ENCODE measurements at places on chromosomes 12 and 14.

- DNase-seq, result peak; percentile 90
These were observed 130.1 kb downstream of the SPTSSA start for GRCh38 chr14:34331728-34332623.

- DNase-seq, result peak; percentile 87
These were observed 18.0 kb downstream of the TNFAIP2 start for GRCh38 chr14:103141117-103141796.

DNA sequence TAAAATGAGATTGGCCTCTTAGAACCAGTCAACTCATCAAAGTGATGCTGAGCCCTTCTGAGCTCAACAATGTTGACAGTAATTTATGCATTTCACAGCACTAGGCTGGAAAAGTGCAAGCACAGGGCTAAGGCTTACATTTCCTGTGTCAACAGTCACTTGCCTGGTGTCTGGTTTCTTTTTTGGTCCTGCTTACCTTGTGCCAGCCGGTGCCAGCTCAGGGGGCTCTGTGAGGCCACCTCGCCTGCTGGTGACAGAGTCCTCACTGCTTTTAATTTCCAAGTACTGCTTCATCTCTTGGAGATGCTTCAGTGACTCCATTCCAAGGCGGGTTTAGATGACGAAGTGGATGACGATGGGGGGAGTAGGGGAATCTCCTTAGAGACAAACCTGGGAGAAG, 53.1 kb upstream of the KCNA1 start:
- no peak for DNase-seq

DNA sequence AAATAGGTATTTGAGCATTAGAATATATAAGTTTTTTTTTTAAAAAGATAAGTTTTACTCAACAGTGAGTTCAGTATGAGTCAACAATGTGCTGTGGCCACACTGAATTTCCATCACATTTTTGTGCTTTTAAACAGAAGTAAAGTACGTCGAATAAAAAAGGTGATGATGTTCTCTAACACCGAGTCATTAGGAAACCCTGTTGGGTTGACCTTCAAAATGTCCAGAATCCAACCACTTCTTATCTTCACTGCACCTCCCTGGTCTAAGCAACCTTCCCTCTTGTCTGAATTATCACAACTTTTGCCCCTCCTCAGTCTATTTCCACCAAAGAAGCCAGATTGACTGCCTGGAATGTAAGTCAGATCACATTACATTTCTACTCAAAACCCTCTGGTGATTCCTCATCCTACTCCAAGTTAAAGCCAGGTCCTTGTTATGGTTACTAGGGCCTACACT, 43.0 kb upstream of the SYCP3 start:
- no peak for DNase-seq

- DNase-seq, result no peak
These were observed 461 bp downstream of the SLC8A3 start for GRCh38 chr14:70188322-70188658.

- no peak for DNase-seq
These were observed 52.1 kb downstream of the DRAM1 start for GRCh38 chr12:101929365-101930041.

- DNase-seq, result peak; percentile 91
These were observed 274.7 kb downstream of the DAD1 start for GRCh38 chr14:22314183-22314820.

- DNase-seq, result no peak
These were observed 393.2 kb downstream of the TMEM121 start for GRCh38 chr14:105919458-105920150.

GRCh38 chr14:71533390-71533789, 398.8 kb upstream of the RGS6 start:
- DNase-seq, result no peak

DNA sequence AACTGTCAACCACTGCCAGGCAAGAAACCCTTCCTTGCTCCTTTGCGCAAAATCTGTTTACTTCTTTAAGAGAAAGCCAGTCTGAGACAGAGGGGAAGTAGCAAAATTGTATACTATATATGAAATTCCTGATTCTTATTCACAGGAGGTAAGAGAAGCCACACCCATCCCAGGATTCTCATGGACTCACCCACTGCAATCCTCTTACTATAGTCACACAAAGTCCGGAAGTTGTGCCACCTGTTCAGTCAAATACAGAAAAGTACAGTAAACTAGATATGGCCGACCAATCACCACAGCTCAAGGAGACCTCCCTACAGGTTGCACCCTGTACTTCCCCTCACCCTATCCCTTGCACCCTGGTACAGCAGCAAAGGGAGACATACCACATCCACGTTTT, 2.9 kb downstream of the PRMT5 start:
- no peak for DNase-seq

- DNase-seq, result no peak
These were observed 199.8 kb upstream of the RBM19 start for GRCh38 chr12:114165921-114166320.

DNA sequence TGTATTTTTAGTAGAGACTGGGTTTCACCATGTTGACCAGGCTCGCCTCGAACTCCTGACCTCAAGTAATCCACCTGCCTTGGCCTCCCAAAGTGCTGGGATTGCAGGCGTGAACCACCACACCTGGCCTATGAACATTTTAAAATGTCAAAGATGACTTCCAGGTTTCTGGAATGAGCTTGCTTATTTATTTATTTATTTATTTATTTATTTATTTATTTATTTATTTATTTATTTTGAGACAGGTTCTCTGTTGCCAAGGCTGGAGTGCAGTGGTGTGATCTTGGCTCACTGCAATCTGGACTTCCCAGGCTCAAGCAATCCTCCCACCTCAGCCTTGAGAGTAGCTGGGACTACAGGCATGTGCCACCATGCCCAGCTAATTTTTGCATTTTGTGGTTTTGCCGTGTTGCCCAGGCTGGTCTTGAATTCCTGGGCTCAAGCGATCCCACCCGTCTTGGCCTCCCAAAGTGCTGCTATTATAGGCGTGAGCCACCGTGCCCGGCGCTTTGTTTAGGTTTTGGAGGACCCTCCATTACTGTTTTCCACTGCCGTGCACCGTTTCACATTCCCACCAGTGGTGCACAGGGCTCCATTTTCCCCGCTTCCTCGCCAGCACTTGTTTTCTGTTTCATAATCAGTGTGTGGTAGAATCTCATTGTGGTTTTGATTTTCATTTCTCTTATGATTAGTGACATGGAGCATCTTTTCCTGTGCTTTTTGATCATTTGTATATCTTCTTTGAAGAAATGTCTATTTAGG, 6.4 kb upstream of the CFAP251 start:
- peak; percentile 31 for DNase-seq

DNA sequence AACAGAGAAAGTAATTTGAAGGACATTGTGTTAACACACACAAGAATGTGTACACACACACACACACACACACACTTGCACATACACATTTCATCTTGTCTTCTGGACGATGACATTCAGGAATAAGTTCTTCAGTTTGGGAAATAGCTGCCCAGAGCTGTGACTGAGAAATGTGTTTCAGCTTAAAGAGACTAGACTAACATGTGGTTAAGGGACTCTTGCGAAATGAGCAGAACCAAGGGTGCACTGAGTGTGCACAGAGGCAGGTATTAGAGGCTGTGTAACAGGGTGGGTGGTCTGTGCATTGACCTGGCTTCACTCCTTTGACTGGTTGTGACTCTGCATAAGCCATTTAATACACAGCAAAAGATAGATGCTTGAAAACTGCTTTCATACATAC, 29.4 kb upstream of the KCNA5 start:
- no peak for DNase-seq

GRCh38 chr14:56293506-56293905, 175.3 kb downstream of the PELI2 start:
- no peak for DNase-seq

DNA sequence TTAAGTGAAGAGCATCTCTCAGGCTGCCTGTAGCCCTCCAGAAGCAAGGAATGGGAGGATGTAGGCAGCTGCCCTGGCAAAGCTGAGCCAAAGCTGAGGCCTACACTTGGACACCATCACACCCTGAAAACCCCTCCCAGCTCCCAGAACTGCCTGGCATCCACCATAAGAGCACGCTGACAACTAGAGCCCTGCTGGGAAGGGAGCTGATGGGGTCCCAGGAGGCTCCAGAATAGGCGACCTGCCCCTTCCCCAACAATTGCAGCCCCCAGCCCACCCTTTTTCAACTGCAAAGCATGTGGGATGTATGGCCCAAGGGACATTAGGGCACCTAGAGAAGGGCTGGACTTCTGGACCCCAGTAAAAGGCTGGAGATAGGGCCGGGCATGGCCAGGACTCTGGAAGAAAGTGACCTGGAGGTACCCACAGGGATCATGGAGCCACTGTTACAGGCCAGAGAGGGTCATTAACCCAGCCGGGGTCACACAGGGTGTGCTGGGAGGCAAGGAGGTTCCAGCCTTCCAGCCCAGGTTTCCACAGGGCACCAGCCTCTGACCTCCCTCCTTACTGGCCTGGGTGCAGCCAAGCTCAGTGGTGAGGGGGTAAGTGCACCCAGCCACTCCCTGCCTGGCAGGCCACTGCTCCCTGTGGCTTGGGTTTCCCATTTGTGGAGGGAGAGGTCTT, 27.8 kb downstream of the FAM222A start:
- no peak for DNase-seq

- DNase-seq, result no peak
These were observed 245.7 kb downstream of the KCNC2 start for GRCh38 chr12:74963867-74964331.

DNA sequence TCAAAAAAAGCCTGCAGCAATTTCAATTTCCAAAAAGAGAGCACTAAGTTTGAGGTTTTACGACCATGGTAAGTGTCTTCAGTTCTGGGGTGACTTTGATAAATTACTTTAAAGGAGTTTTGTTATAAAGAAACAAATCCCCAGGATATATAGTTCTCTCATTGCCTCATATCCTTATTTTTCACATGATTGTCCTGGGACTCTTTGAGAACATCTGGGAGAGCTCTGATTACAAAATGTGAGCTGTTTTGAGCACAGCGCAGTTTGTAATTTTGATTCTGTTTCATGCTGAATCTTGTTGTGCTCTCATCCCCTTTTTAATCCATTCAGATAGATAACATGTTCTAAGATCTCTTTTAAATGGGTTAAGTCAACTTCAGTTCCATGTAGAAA, 67.7 kb upstream of the DCN start:
- DNase-seq, result peak; percentile 16

DNA sequence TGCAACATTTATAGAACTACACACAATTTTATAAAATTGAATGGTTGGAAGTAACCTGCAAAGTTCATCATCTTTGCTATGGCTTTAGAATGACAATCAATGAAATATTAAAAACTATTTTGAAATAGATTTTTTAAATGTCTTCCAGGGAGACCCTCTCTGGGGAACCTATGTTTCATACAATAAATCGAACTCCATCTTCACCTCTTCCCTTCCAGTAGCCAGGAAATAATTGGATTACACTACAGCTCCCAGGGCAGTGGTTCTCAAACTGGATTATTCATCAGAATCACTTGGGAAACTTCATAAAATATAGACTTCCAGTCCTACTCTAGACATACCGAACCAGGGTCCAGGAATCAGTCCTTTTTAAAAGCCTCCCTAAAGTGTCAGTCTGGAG, 328.4 kb downstream of the DUSP6 start:
- no peak for DNase-seq

GRCh38 chr14:49220492-49220891, 365.7 kb downstream of the RPS29 start:
- no peak for DNase-seq

DNA sequence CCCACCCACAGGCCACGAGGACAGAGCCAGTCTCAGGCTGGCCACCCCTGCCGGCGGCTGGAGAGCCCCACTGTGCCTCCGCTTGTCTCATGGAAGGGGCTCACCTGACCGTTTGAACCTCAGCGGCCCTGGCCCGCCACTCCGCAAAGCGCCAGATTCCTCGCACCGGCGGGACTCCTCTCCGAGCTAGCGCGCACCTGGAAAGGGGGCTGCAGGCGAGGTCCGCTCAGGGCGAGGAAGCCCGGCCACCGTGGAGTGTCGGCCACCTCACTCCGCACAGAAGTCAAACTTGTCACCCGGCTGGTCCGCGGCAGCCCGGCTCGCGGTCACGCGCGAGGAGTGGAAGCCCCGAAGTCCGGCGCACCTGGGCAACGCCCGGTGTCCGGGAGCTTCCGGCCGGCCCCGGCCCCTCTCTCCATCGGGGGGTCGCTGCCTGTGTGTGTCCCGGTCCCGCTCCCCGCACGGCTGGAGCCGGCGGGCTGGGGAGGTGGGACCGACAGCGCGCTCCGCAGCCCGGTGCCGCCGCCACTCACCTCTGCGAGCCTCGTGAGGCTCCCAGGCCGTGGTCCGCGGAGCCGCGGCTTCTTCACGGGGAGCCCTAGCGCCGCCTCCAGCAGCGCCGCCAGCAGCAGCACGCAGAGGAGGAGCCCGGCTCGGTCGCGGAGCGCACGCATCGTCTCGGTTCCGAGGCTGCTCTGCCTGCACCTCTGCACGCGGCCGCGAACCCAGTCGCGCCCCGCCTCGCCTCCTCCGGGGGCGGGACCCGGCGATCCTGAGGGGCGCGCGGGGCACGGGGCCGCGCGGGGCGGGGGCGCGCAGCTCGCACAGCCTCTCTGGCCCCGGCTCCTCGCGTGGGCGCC, at the start of gene ISM2:
ISM2 (minus strand) TSS at position 697 of the 860 bp plus-strand sequence; CDS start at position 674, 23 bp downstream.
- DNase-seq, result peak; percentile 86

DNA sequence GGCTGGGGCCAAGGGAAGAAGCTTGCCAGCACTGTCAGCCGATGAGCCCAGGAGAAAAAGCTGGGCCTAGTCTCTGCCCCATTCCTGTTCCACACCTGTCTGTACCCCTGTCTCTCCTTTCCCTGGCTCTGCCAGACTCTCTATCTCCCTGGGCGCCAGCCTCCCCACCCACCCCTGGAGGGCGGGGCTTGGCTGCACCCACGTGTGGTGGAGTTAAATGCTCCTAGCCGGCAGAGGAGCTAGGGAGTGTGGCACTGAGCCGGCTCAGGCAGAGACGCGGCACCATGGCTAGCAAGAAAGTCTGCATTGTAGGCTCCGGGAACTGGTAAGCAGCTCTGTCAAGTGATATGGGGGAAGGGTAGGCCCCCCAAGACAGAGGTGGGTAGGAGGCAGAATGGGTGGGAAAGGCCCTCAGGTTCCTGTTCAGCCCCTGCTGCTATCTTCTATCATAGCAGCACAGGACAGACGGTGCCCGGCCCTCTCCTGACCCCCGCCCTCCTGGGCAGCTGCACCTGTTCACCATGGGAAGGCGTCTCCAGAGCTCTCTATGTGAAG, at the start of gene GPD1:
GPD1 (plus strand) TSS at position 242 of the 555 bp plus-strand sequence; CDS start at position 285, 43 bp downstream.
- peak; percentile 69 for DNase-seq

DNA sequence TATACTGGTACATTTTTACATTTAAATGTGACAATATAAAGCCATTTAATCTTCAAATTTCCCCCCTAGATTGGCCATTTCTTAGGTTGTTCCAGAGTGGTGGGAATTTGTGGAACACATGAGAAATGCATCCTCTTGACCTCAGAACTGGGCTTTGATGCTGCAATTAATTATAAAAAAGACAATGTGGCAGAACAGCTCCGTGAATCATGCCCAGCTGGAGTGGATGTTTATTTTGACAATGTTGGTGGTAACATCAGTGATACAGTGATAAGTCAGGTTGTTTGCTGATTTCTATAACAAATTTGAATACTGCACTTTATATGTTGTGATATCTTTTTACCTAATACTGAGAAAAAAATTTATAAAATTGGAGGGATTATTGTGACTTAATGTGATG, 7.6 kb upstream of the ZNF410 start:
- DNase-seq, result no peak

DNA sequence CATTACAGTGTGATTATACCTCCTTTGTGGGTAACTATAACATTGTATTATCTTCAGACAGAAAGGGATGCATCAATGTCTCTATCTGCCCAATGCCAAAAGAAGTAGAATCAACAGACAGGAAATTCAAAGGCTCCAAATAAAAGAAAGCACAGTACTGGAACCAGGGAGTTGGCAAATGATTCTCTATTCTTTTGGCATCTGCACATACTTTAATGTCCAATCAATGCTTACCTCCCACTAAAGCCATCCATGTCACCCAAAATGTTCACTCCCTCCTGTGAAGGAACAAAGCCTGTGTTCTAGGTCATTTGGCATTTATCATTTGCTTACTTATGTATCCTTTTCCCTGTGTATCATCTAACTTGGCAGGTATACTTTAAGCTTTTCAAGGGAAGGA, 36.7 kb downstream of the KIF21A start:
- no peak for DNase-seq

Data from Karpas-422 (cell line).